ENCODE measurements at places on chromosomes 12 and 14. TPM values are rescaled to one million over a fixed set of nuclear protein-coding genes. Genes with fewer than 3 reads are reported as not detected.

GRCh38 chr12:114420944-114421335 is 15.0 kb upstream of the TBX5 start:
- H3K36me3 ChIP-seq: no peaks in the 10 kb centered on the region
- H3K27ac ChIP-seq: no peak overlapping the region
- no peaks in the 10 kb centered on the region for H3K27me3 ChIP-seq
- H3K4me3 ChIP-seq: no peak overlapping the region

DNA sequence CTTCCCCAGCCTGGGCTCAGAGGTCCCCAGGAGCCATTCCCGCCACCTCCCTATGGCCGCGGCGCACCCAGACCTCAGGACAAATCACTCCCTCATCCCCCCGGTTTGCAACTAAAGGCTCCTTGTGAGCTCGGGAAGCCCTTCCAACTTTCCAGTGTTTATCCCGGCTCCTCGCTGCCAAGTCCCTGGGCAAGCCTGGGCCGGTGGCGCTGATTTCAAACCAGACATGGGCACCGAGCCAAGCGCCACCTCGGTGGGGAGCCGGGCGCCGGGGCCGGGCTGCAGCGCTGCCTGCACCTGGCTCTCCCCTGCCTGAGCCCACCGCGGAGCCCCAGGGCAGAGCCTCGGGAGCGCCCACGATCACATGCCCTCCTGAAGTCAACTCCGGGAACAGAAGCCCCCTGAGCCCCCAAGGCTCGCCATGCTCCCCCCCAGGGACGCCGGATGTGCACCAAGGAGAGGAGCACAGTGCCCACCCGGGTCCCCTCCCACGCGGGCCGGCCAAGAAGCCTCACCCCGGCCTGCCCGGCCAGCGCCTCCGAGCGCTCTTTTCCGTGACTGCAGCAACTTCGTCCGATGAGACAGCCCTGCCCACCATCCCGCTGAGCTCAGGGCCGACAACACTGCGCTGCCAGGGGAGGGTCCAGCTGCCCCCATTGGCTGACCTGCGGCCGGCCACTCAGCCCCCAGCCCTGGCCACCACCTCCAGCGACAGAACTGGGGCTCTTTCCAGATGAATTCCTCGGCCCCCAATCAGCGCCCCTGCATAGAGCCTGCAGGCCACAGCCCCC is 50.0 kb downstream of the NCOR2 start:
- H3K27me3 ChIP-seq: no peaks in the 10 kb centered on the region
- peak; percentile 69 for DNase-seq
- H3K4me3 ChIP-seq: peak overlapping the region; percentile 34
- H3K36me3 ChIP-seq: no peaks in the 10 kb centered on the region
- H3K27ac ChIP-seq: peak overlapping the region; percentile 99

KRT78 gene
- total RNA-seq: not detected

USP44 gene
- total RNA-seq: 3.6 TPM

GRCh38 chr14:58364316-58364715 is 31.4 kb upstream of the TOMM20L start:
- no peaks in the 10 kb centered on the region for H3K27me3 ChIP-seq
- DNase-seq: no peak
- no peak overlapping the region for H3K27ac ChIP-seq
- no peak overlapping the region for H3K4me3 ChIP-seq
- H3K4me1 ChIP-seq: no peaks in the 10 kb centered on the region

DNA sequence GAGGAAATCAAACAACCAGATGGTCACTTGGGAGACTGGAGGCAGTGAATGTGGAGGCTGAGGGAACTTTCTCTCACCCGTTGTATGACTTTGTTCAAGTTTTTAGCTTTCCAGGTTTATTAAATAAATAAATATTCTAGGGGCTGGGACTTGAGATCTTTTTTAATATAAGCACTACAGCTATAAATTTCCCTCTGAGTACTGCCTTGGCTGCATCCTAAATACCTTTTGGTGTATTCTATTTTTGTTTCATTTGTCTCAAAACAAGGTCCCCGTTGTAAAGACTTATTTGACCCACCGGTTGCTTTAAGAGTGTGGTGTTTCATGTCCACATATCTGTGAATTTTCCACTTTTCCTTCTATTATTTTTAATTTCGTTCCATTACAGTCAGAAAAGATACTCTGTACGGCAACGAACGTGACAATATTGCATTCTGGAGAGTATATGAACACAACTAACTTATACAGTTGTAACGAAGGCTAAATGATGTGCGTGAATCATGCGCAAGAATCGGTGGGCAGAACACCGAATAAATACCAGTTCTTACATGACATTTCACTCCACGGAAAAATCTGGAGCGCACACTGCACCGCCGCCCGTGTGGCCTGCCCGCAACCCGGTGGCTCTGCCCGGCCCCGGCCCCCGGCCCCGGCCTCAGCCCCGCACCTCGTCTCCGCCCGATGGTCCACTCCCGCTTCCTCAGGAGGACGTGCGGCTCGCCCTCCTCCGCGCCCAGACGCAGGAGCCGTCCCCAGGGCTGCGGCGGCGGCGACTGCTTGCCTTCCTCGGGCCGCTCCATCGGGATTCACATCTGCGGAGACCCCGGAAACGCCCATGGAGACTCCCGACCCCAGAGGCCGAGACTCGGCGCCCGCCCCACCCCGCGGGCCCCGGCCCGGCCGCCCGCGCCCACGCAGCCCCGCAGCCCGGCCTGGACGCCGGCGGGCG is 602 bp downstream of the CHFR start:
- no peak overlapping the region for H3K27ac ChIP-seq
- DNase-seq: no peak
- H3K36me3 ChIP-seq: no peaks in the 10 kb centered on the region
- H3K4me1 ChIP-seq: no peaks in the 10 kb centered on the region

DNA sequence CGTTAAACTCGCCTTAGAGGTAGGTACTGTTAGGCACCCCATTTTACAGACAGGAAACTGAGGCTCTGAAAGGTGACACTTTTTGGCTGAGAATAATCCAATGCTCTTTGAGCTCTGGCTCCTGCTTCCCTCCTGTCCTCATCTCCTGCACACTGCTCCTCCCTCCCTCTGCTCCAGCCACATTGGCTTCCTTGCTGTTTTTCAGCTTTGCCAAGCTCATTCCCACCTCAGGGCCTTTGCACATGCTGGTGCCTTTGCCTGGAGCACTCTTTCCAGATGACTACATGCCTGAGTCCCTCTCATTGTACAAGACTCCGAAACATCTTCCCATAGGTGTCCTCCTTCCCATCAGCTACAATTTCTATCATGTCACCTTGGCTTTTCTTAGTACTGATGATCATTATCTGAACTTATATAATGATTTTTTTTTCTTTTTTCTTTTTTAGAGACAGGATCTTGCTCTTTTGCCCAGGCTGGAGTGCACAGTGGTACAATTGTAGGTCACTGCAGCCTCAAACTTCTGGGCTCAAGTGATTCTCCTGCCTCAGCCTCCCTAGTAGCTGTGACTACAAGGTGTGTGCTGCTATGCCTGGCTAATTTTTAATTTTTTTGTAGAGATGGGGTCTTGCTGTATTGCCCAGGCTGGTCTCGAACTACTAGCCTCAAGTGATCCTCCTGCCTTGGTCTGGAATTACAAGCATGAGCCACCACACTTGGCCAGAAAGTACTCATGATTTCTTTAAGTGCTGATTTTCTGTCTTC is 15.2 kb downstream of the MSI1 start:
- no peak overlapping the region for H3K27ac ChIP-seq
- no peak overlapping the region for H3K4me3 ChIP-seq
- no peaks in the 10 kb centered on the region for H3K27me3 ChIP-seq

- H3K4me1 ChIP-seq: no peaks in the 10 kb centered on the region
- no peak for DNase-seq
- no peak overlapping the region for H3K27ac ChIP-seq
- H3K4me3 ChIP-seq: no peak overlapping the region
- H3K36me3 ChIP-seq: no peaks in the 10 kb centered on the region
Observed at GRCh38 chr12:59055204-59055860, 135.0 kb upstream of the LRIG3 start.

DNA sequence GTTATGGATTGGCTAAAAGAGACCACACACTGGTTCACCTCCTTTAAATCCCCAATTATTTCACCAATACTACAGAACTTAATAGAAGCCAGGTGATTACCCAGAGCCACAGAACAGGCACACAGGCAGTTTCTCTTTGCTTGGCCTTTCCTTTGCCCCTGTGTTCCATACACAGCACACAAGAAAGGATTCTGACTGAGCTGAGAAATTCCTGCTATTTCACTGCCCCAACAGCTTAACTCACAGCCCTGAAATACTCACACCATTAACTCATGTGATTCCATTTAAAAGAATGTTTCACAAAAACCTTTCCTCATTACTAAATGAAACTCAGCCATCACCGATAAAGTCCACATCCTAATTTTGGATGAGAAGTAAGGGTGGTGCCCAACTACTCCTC is 133.6 kb downstream of the MED13L start:
- no peaks in the 10 kb centered on the region for H3K27me3 ChIP-seq
- DNase-seq: no peak
- no peaks in the 10 kb centered on the region for H3K36me3 ChIP-seq
- H3K27ac ChIP-seq: no peak overlapping the region

All from ovary (tissue), 10 donors.